ENCODE measurements at places on chromosomes 6 and 20.

DNA sequence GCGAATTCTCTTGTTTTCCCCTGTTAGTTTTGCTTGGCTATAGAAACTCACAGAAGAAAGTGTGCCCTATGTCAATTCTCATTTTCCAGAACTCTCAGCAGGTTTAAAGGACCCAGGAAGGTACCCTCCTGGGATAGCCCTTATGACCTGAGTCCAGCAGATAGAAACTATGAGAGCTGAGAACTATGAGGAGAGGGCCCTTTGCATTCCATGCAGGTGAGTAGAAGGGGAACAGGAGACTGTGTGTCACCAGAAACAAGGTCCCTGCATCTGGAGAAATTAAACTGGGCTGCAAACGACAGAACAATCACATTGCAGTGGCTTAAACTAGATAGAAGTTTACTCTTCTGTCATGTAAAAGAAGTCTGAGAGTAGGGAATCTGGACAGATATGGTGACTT, 35.7 kb upstream of the SCUBE3 start:
- DNase-seq: no peak

- DNase-seq: no peak
Measured at GRCh38 chr6:8375916-8376315, 59.4 kb downstream of the SLC35B3 start.

GRCh38 chr6:137163732-137164318, 9.6 kb downstream of the IL22RA2 start:
- DNase-seq: no peak

- DNase-seq: no peak
Measured at GRCh38 chr6:30044630-30045029, 16.4 kb upstream of the POLR1H start.

- no peak for DNase-seq
Measured at GRCh38 chr20:53425941-53426340, 167.7 kb downstream of the ZNF217 start.

GRCh38 chr6:160279850-160280249, 21.2 kb upstream of the SLC22A2 start:
- no peak for DNase-seq

DNA sequence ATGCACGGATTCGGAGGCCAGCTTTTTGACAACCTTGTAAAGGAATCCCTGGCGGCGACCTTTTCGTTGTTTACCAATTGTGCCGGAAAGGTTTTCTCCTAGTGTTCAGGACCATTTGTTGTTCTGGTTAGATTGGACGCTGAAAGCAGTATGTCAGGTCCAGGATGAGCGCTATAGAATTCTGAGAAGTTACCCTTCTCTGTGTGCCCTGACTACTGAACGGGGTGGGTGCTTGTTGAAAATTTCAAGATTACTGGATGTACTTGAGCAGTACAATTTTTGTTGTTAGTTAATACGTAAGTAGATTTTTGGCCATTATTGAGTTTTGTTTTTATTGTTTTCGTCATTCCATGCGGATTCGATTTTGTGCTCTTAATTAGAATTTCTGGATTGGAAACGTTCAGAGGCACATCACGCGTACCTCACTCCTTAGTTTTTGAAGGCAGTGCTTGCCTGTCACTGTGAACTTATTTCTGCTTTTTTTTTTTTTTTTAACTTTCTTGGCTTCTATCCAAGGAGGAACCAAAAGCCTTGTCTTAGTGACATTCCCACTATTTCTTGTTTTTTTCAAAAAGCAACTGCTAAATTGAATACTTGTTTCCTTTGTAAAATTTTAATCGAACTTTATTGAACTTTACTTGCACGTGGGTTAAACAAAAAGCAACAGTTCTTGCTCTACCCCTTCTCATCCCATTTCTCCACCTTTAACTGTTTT, 898 bp downstream of the XRN2 start:
- DNase-seq: no peak

- DNase-seq: no peak
Measured at GRCh38 chr6:1502041-1502440, 107.7 kb upstream of the FOXC1 start.

DNA sequence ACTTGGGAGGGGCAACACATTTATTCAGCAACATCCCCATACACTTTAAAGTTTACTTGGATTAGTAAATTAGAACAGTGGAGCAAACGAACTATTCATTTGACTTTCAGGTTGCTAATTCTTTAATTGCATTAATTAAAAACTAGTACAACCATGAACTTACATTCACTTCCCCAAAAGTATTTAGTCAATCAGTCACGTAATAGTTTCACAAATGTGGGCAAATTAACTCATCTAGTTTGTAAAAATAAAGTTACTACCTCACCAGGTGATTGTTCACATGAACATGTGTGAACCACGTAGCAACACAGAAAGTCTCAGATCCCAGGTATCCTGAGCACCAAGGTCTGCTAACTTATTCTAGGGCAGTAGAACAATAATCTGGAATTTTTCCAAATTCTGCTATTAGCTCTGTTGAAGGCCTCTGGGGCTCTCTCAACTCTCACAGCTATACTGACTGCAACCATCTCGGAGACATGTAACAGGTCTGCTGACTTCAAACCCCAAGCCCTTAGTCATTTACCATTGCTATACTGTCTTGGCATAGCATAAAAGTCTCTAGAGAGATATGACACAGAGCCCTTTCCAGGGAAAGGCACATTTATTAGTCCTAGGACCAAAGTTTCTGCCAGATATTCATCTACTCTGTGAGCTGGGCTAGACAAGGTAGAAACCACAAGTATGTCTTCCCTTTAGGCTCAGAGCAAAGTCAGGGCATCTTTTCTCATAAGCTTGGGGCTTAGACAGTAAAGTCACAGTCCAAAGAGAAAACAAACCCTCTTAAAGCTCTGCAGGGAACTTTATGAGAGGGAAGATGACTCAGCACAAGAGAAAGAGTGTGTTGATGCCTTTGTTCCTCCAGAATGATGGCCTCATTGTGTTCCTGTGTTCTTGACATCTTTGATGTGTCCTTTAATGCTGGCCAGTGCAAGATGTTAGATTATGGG, 50.9 kb upstream of the CCDC28A start:
- DNase-seq: no peak

DNA sequence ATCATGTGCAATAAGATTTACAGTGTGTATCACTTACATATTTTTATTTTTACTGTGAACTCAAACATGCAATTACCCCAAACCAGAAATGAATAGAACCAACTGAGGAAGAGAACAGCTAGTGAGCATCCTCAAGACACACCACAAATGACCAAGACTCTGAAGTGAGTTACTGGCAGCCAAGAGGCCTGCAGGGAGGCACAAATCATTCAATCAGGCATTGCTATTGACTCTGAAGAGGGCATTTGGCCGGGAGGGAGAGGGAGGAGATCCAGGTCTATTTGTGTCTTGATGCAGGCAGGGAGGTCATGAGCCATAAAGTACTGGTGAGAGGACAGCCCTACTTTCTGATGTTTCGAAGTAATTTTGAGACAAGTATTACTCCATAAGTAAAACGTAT, 257.7 kb downstream of the BCKDHB start:
- DNase-seq: no peak

- no peak for DNase-seq
Measured at GRCh38 chr6:35084511-35085203, 56.5 kb downstream of the TCP11 start.

DNA sequence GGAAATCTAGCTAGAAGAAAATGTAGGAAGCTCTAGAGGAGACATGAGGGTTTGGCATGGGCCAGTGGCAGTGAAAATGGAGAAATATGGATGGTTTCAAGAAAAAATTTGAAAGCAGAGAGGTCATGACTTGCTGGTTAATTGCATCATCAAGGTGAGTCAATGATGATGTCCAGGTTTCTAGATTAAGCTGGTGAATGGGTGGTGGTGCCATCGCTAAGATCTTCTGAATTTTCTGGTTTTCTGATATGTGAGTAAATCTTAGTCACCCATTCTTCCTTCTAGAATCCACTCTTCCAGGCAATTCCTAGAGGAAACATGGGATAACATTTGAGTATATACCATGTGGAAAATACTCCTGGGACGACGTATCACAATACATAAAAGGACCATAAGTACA, 25.0 kb downstream of the SH3BGRL2 start:
- DNase-seq: no peak

GRCh38 chr20:35743693-35744491, 1.8 kb upstream of the RBM39 start:
- no peak for DNase-seq

DNA sequence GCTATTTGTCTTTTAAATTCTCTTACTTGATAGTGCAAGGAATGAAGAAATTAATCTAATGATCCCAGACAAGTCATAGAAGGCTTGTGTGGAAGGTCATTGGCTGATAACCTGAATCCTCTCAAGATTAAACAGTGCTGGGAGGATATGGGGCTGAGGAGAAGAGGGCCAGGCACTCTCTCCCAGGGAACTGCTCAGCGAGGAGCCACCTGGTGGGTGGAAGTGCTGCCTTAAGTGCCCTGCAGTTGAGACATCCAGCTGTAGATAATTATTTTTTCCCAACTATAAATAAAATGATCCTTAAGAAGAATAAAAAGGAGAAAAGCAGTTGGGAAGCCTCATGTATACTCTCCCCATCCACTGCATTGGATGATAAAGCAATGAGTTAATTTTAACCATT, 47.9 kb downstream of the BTBD3 start:
- no peak for DNase-seq

DNA sequence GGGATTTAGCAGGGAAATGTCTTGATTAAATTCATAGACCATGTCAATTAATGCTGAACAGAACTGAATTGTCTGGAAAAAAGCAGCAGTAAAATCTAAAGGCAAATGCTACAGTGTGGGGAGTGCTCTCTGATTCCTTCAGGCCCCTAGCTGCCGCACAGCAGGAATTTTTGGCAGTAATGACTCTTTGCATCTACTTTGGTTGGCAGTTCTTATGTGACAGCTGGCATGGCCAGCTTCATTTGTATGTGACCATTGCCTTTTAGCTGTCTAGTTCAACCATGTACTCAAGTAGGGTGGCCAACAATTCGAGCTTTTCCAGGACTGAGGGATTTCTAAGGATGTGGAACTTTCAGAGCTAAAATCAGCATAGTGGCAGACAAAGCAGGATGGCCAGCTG, 499.1 kb upstream of the MAN1A1 start:
- DNase-seq: no peak

GRCh38 chr6:151118461-151119123, 121.2 kb upstream of the AKAP12 start:
- DNase-seq: no peak

GRCh38 chr20:61434341-61434781, 182.3 kb downstream of the CDH4 start:
- no peak for DNase-seq

GRCh38 chr6:131065112-131065823, 2.2 kb upstream of the EPB41L2 start:
- DNase-seq: no peak

- DNase-seq: no peak
Measured at GRCh38 chr6:85594197-85594930, 706 bp upstream of the SNX14 start.

DNA sequence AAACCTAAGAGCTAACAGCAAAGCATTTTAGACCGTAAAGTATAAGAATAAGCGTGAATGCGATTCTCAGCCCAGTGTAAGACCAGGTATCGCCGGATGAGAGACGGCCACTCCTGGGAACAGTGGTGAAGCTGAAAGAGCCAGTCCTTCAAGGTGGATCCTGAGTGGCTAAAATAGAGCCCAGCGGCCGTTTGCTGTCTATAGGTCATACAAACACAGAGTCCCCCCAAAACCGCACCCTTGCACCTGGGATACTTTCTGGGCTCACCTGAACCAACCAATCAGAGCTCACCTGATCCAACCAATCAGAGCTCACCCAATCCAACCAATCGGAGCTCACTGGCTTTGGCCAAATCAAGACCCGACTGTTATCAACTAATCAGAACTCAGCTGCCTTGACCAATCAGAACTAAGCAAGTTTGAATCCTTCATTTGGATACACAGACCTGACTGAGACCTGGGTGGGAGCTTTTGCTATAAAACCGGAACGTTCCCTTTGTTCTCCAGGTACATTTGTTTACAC, 248.2 kb downstream of the DLL1 start:
- DNase-seq: no peak

- no peak for DNase-seq
Measured at GRCh38 chr6:130697995-130698535, 129.1 kb upstream of the SMLR1 start.

GRCh38 chr20:43778375-43778774, 51.6 kb upstream of the GTSF1L start:
- DNase-seq: no peak

DNA sequence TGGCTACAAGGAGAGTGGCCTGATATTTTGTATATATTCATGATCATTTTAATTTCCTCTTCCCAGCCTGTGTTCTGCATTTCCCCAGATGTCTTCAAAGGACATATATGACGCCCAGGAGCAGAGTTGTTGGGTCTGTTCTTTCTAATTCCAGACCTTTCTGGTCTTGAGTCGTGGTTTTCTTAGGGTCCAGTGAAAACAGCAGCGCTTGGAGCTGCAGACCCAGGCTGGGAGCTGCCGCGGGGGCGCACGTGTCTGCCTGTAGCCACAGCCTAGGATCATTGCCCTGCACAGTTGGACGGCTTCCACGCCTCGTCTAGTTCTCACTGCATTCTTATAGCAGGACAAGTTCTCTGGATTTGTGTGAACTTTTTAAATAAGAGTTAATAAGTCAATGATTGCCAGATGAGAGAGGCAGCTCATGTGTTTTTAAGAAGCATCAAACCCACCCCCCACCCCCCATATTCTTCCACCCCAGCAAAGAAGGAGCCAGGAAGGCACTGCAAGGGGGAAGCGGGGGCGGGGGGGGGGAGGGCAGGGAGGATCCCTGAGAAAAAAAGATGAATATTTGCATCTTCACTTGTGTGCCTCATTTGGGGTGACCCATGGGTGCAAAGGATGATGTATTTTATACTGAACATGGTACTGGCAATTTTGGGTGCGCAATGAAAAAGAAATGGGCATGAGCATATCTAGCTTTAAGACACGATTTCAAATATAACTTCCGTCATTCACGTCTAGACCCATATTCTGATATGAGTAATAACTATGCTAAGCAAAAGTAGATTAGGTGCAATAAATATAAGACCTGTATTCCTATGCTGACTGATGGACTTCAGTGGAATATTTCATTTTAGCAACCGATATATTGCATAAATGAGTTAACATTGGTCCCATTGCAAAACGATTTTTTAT, 160.0 kb downstream of the TBXT start:
- no peak for DNase-seq

DNA sequence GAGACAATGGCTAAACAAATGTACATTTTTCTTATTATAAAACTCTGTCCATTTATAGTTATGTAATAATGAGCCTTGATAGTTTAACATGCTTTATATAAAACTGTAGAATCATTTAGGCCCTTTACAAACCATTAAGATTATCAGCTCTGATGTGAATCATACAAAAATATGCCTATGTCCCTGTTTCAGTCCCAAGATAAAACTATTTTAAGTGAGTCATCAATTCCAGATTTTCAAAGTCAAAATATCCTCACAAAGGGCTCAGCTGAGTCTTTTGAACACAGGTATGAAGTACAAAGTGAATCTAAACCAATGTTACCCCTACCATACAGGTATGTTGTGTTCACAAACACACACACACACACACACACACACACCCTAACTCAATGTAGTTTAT, 88.0 kb downstream of the PTPRK start:
- no peak for DNase-seq
